ENCODE measurements at places on chromosomes 11 and 22. TPM values are rescaled to one million over a fixed set of nuclear protein-coding genes. Genes with fewer than 3 reads are reported as not detected.
A peak's percentile ranks its signal among the peaks of the same experiment; 100 is the strongest.

Gene FGF3
- total RNA-seq, result 2.5 TPM

GRCh38 chr11:27857014-27857413 lies 156.8 kb upstream of the BDNF start:
- no peak for DNase-seq

Gene KDELR3
- total RNA-seq, result 39.3 TPM

GRCh38 chr11:113504586-113504985 lies 29.4 kb upstream of the DRD2 start:
- DNase-seq, result peak; percentile 19

DNA sequence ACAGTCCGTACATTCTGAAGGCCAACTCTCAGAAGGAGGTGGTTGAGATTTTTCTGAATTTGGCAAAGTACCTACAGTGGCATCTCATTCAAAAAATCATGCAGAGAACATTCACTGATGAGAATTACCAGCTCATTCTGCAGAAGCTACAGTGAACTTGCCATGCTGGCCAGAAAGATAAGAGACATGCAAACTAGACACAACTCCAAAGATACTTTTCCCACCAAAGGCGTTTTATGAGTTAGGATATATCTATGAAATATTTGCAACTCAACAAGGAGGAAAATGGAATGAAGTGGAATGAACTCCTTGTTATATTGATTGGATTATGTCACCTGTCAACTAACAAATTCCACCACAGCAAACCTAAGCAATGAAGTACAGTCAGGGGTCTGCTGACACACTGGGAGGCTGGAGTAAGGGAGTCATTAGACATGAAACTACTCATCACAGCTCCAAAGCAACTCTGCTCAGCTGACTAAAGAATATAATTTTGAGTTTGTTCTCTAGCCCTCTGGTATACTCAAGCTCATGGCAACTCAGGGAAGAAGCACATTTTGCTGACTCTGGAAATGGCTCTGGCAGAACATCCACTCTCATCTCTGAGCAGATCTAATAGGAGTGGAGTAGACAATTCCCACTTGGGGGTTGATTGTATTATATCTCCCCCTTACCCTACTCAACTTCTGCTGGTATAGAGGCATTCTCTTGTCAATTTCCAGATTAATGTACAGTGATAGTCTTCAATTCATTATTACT lies 22.9 kb downstream of the MAML2 start:
- no peak for DNase-seq
